Stimulated activated CD4-positive, alpha-beta T cell treated with anti-CD3 and anti-CD28 coated beads, Interleukin-15, amount 100 ng/mL, for 1 hour (primary cell): ENCODE measurements at places on chromosomes 2 and 18.

- DNase-seq: no peak
Observed at GRCh38 chr2:205768815-205769494, 86.7 kb downstream of the NRP2 start.

GRCh38 chr18:12159446-12159845 is 65.8 kb downstream of the ANKRD62 start:
- no peak for DNase-seq

DNA sequence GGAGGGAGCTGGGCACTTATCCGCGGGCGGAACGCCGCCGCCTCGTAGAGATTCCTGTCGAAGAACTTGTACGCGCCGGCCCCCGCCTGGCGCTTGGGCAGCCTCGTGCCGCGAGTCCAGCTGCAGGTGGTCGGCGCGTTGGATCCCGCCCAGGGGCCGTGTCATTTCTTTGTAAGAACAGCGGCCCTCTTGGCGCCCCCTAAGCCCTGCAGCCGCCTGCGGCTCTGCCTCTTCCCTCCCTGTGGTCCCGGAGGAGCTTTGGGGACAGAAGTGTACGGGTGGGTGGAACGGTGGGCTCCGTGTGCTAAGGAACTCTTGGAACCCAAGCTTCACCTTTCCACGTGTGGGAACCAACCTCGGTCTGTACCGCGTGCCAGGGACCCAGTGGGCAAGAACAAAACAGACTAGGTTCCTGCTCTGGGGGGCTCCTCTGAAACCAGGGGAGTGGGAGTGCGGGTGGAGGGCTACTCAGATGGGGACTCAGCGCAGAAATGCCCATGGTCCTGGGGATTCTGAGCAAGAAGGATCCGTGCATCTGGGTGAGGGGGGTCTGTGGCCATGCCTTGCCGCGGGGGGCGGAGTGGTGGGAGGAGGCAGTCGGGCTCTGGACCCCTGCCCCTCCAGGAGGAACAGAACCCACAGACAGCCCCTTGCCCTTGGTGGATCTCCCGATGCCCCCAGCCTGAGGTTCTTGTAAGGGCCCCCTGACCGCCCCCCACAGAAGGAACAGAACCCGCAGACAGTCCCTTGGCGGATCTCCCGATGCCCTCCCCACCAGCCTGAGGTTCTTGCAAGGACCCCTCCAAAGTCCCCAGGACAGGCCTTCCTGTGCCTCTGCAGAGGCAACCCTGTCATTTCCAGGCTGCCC is 1.5 kb downstream of the GPC1 start:
- no peak for DNase-seq

DNA sequence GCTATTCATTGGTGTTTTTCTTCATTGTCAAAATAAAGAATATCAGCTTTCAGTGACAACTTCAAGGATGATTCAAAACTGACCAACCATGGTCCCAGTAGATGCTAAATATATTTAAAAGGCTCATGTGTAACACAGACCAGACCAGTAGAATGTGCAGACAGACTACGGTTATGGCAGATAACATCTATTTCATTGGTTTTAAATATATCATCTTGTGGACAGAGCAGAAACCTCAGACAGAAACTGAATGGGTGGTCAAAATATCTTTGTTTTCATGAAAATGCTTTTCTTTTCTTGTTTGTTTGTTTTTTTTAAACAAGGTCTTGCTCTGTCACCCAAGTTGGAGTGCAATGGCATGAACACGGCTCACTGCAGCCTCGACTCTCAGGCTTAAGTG is 107.4 kb upstream of the CREB1 start:
- DNase-seq: no peak

DNA sequence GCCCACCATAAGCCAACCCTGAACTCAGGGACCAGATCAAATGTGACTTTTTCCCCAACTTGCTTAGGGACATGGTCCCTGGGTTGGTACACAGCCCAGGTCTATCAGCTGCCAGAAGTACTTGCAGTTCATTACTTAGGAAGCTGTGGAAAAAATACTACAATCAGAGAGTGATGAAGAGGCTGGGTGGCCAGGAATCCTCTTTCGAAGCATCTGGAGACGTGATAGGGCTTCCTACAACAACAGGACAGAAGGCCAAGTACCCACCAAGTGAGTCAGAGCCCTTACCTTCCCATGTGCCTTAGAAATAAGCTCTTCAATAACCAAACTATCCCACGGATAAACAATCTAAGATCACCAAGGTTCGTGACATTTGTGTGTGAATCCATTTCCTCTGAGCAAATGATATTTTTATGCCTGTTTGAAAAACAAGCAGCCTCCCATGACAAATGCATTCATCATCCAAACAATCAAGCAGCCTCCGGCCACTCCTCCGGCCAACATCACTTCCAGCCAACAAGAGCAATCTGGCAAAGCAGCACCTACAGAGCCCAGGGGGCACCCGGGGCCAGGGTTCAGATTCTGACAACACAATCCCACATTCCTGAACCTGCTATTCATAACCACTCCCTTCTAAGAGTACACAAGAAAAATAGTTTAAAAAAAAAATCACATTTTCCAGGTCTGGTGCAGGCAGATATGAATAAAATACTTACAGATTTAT is 26.4 kb downstream of the TBC1D8 start:
- DNase-seq: no peak

GRCh38 chr2:69939722-69940121 is 21.7 kb downstream of the ASPRV1 start:
- DNase-seq: no peak

- DNase-seq: no peak
Observed at GRCh38 chr18:23307567-23308295, 145.4 kb upstream of the RIOK3 start.

DNA sequence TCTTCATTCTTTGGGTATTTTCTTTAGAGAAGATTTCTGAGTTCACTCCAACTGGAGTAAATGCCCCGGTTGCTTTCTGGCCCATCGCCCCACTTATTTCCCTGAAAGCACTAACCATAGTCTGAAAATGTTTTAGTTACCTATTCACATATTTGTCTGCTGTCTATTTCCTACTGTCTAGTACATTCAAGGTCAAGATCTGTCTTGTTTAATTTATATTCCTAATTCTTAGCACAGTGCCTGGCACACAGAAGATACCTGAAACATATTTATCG is 134.4 kb upstream of the KLHL14 start:
- no peak for DNase-seq

- DNase-seq: no peak
Observed at GRCh38 chr2:73969356-73969755, 15.4 kb upstream of the TET3 start.

GRCh38 chr2:157173740-157174184 is 83.7 kb upstream of the GALNT5 start:
- DNase-seq: no peak

GRCh38 chr18:58592223-58593214 is 36.4 kb downstream of the ALPK2 start:
- no peak for DNase-seq

DNA sequence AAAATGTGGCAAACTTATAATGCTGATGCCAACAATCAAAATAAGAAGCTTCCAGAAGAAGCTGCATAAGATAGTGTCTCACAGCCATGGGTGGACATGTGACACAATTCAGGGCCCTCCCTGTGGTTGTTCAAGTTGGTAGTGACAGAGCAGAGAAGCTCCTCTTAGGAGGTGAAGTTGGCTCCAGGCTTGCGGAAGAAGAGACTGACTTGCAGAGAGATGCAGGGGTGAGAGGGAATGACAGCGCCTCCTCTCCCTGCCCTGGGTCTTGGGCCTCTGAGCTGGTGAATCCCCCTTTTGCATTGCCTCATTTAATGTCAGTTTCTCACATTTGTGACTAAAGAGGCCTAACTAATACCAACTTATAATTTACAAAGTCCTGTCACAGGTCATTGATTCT is 23.0 kb upstream of the RHOB start:
- no peak for DNase-seq

GRCh38 chr2:126890551-126891450 is 7.9 kb upstream of the TEX51 start:
- DNase-seq: no peak

- DNase-seq: no peak
Observed at GRCh38 chr18:70228536-70228935, 23.0 kb upstream of the RTTN start.

- no peak for DNase-seq
Observed at GRCh38 chr2:95047629-95048510, 22.4 kb downstream of the MAL start.

DNA sequence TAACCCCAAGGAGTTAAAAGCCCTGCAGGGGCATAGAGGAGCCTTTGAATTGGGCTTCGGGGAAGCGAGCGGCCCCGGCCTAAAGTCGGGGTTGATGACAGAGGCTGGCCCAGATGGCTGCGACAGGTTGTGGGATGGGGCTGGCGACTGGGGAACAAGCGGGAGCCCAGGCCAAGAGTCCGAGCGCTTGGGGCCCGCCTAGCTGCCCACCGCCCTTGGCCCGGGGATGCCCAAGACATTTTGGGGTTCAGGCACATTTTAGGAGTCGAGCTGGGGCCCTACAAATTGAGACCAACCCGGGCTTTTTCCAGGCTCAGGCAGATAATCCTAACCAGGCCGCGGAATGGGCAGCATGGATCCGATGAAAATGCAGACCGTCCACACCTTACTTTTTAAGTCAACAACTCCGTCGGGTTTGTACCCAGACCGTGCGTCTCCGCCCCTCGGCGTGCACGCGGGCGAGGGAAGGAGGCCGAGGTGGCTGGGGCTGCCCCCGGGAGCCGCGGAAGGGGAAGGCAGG is 507 bp downstream of the RTKN start:
- no peak for DNase-seq

GRCh38 chr2:6637330-6637729 is 228.4 kb downstream of the CMPK2 start:
- no peak for DNase-seq

DNA sequence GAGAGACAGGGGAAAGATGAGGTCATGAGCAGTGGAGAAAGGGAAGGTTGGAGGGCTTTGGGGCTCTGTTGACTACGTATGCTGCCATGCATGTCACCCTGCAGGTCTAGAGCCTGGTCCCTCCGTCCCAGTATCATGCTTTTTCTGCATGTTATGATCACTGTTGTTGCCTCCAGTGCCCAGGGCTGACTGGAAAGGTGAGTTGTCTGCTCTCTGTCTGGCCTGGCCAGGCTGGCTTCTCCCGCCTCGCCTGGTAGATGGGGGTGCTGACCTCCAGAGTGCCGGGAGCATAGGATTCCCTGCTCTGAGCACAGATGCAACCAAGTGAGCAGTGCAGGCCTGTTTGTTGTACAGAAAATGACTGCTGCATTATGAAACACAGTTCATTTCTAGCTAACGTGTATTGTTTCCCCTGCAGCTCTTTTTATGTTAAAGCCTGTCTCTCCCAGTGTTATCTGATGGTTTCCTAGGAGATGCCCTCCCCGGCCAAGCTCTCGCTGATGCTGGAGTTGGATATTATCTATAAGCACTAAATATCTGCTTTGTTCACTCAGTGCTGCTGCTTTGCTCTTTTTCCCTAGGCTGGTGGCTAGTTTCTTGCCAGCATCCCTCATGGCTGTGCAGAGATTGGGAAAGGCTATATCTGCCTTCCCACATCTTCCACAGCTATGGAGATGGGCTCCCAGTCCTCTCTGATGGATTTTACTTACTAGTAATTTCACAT is 158.2 kb downstream of the TDRD15 start:
- no peak for DNase-seq

- no peak for DNase-seq
Observed at GRCh38 chr2:224982910-224983711, 59.2 kb downstream of the DOCK10 start.

- DNase-seq: no peak
Observed at GRCh38 chr2:144452989-144453336, 67.0 kb downstream of the ZEB2 start.

GRCh38 chr2:21263622-21264021 is 139.9 kb downstream of the TDRD15 start:
- DNase-seq: no peak

DNA sequence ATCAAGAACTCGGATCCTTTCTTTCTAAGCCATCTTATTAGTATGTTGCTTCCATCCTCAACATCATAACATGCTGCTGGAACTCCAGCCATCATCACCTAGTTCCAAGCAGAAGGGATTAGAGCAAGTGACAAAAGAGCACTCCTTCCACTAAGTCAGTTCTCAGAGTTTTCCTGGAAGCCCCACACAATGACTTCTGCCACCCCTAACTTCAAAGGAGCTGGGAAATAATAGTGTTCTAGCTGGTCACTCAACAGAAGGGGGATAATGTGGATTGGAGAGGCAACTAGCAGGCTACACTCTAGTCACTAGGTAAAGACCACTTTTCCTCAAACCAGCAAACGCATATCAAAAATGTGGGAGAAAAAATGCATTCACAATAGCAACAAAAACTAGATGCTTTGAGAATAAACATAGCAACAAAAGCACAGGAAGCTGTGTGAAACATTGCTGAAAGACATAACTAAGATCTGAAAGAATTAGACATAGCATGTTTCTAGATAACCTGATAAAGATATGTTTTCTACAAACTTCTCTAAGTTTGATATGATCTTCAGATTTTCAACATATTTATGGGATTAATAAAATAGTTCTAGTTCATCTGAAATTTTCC is 39.5 kb downstream of the COX7A2L start:
- DNase-seq: no peak
